ENCODE measurements at places on chromosomes 16 and 17.
A peak's percentile ranks its signal among the peaks of the same experiment; 100 is the strongest.

DNA sequence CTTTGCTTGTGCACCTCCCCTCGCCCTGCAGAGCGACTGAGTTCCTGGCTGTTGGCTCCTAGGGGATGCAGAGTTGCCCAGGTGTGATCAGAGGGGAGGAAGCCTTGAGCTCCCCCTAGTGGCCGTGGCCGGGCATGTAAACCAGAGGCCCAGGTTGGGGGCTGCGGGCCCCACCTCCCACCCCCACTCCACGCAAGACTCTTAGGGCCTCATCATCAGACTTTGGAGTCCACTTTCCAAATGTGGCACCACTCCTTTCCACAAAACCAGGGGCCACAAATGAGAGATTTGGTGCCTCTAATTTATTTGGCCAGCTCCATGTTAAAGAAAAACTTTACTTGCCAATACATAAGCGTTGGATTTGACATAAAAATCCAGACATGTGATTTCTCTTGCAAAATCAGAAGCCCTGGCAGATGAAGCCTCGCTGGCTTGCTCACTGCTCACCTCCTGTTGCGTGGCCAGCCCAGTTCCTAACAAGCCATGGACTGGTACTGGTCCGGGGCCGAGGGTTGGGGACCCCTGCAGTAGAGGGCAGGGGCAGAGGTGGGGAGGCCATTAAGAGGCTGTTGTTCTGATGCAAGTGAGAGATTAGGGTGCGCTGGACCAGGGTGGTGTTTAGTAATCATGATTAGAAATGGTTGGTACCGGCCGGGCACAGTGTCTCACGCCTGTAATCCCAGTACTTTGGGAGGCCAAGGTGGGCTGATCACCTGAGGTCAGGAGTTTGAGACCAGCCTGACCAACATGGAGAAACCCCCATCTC, 28.7 kb upstream of the GAS7 start:
- no peak for DNase-seq

DNA sequence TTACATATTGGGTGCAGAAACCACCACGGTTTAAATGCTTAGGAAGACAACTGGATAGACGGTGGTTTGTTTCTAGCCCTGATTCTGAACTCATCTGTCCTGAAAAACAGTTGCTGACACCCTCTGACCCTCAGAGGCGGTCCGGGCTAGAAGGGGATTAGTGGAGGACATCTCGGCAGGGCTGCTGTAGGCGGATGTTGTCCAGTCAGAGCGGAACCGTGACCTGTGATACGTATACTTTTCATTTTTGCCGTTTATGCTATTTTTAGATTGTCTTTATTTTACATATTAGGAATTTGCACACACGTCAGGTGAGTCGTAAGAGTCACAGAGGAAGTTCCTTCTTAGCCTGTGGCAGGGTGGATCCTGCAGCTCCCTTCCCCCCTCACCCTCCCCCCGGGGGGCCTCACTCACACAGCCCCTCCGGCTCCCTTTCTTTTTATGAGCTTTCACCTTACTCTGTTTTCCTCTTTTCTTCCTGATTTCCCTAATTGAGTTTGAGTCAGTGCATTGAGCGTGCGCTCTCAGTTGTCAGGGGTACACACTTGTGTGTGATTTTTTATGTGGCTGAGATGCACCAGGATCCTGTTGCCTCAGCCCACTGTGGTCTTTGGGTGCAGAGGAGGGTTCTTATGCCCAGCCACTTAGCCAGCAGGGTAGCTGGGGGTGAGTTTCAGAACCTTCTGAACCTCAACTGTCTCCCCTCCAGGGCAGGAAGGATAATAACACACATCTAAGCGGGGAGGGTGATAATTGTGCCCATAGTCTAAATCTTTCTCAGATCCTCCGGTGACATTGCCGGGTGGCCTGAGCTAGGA, 211.1 kb upstream of the CHMP6 start:
- DNase-seq: no peak

GRCh38 chr17:32688221-32688620, 188.7 kb downstream of the MYO1D start:
- DNase-seq: no peak

GRCh38 chr17:27868565-27868964, 24.6 kb downstream of the LYRM9 start:
- no peak for DNase-seq

DNA sequence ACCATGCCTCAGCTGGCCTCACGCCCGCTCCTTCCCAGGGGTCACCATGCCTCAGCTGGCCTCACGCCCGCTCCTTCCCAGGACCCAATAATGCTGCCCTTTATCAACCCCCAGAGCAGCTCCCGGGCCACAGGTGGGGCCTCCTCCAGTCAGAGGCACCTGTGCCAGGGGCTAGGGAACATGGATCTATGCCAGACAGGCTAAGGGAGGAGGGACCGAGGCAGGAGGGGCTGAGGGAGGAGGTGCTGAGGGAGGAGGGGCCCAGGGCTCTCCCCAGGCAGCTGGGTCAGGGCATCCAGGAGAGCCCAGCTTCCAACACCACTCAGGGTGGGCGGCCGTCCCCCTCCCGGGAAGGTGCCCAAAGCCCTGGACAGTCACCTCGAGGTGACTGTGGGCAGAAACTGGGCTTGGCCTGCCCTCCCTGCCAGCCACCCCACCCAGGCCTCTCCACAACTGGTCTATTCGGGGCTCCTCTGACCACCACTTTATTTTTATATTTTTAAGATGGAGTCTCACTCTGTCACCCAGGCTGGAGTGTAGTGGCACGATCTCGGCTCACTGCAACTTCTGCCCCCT, 19.4 kb downstream of the UTS2R start:
- no peak for DNase-seq

- DNase-seq: no peak
These were observed 296.4 kb downstream of the MAP2K6 start for GRCh38 chr17:69710926-69711325.

- DNase-seq: no peak
These were observed 16.4 kb downstream of the GAA start for GRCh38 chr17:80117491-80118401.

GRCh38 chr16:7316281-7316888, 16.3 kb upstream of the RBFOX1 start:
- peak; percentile 31 for DNase-seq

DNA sequence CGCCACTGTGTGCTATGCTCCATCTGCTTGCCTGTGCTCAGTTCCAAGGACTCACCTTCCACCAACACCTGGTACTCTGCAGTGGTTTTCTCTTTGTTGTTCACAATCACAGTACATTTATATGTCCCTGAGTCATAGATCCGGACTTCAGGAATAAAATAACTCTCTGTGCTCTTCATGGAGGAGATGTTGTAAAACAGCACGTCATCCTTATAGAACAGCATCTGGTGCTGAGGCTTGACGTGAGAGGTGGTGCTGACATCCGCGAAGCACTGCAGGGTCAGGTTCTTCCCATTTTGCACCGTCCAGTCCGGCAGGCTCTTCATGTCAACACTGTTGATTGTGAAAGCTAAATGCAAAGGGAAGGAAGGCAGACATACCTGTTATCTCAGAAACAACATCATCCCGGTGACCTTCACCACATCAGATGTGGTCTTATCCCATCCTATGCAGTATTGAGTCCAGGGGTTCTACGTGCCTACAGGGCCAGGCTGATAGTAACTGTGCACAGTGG, 12.8 kb downstream of the PECAM1 start:
- DNase-seq: no peak

All from kidney epithelial cell (primary cell).